ENCODE measurements at places on chromosomes 3 and 15.

DNA sequence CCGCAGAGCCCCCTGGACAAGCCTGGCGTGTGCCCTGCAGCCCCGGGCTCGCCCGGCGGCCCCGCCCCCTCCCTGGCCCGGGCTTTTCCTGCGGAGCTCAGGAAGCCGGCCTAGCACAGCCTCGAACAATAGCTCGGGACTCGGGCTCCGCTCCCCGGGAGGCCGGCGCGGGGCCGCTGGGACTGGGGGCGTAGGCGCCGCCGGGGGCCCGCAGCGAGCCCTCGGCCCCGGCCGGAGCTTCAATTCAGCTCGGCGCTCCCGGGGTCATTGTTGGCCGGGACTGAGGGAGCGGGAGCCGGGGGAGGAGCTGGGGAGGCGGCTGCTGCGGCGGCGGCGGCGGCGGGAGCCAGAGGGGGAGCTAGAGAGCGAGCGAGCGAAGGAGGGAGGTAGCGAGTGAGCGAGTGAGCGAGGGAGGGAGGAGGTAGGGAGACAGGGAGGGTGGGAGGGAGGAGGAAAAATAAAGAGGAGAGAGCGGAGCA is 41.0 kb upstream of the ROPN1 start:
- peak; percentile 91 for DNase-seq

DNA sequence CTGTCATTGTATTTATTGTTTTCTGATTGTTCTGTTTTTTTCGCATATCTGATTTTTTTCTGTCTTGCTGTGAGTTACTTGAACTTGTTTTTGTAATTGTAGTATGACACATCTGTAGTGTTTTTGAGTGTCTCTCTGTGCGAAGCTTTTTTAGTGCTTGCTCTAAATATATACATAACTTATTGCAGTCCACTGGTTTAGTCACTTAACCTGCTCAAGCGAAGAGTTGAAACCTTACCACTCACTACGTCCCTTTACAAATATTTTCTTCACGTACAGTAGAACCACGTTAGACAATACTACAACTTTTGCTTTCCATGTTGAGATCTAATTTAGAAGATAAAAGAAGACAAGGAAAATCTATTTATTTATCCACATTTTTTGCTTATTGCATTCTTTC is 713.0 kb upstream of the GRM7 start:
- no peak for DNase-seq

DNA sequence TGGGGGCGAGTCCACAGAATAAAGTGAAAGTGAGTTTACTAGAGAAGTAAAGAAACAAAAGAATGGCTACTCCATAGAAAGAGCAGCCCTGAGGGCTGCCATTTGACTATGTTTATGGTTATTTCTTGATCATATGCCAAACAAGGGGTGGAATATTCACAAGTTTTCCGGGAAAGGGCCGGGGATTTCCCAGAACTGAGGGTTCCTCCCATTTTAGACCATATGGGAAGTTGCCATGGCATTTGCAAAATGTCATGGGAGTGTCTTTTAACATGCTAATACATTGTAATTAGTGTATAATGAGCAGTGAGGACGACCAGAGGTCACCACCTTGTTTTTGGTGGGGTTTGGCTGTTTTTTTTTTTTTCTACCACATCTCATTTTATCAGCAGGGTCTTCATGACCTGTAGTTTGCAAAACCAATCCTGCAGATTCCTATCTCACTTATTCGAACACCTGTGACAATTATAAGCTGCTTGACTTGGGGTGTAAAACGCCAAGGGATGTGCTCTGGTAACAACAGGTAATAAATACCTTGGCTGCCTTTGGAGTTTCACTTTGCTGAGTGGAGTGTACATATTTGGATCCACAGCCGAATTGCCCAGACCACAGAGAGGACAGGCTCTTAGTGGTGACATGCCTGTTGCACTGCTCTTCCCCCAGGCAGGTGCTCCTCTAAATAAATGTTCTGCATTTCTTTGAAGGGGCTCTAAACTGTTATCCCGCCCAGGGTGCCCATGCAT is 43.6 kb downstream of the C2CD4B start:
- DNase-seq, result no peak

- no peak for DNase-seq
Observed at GRCh38 chr3:128283421-128283820, 130.1 kb downstream of the EEFSEC start.

DNA sequence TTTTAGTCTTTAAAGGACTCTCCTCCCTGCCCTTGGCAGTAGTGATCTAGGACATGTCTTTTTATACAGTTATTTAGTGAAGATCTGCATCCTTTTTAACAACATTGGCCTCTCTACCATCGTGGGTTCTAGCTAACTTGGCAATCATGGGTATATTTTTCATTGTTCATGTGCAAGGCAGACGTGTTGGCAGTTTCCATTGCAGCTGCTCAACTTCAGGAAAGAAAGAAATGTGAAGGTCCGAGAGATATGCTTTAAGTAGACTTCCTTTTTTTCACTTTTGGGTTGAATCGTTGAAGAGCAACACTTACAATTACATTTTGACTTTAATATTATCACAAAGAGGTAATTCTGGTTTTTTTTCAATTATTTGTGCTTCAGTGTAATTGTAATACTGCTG is 172.6 kb downstream of the SATB1 start:
- DNase-seq, result no peak

DNA sequence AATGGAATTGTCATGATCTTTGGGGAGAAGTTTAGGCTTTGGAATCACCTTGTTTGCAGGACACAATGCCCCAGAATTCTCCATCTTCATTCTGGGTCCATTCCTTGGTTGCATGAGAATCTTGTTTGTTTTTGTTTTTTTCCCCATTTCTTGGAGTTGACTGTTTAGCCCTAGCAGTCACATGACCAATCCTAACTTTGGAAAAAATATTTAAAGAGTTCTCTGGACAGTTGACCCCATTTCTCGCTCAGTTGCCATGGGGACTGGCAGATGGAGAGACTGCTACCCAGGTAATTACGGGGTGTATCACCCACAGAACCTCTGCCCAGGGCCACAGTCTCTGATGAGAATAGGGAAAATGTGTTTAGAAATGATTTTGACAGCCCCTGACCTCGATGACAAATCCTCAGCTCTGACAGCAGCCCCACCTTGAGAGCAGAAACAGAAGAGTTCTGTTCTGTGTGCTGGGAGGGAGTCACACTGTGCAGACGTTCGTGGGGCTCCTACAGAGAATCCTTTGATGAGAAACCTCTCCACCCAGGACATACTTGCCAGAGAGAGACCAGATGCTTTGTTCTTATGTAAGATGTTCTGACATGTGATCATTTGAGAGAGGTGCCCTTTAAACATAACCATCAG is 57.7 kb downstream of the IL16 start:
- no peak for DNase-seq

Measured in GM19239 (cell line).